AG08395 (cell line): ENCODE measurements at places on chromosomes 7 and 10.
A peak's percentile ranks its signal among the peaks of the same experiment; 100 is the strongest.

GRCh38 chr10:35035606-35036005 lies 54.5 kb downstream of the CUL2 start:
- no peak for DNase-seq

GRCh38 chr7:113013761-113014449 lies 72.7 kb downstream of the GPR85 start:
- DNase-seq, result no peak

GRCh38 chr10:30538086-30538485 lies 91.5 kb downstream of the LYZL2 start:
- DNase-seq, result no peak

DNA sequence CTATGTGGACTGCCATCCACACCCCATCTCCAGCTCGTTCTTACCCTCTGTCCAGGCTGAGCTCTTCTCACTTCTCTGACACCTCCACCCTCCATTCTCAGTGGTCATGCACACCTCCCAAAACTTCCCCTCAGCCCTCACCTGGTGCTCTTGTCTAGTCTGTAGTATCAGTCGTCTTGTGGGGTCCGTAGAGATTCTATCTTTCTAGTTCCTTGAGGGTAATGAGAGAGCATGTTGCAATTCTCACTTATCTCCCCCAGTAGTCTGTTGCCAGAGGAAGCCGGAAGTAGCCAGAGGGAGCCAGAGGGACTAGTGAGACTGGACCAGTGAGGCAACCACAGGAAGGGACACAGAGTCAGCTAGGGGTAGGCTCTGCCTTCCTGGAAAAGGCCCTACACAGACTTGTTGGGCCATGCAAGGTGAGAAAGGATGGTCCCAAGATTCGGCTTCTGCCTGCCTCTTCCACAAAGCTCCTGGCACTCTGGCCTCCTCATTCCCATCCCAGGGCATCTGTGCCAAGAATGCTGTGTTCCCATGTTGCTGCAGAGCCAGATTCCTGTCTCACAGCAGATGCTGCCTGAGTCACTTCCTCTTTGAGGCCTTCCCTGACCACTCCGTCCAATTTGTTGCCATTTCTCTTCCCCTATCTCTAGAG lies 50.6 kb upstream of the DUSP5 start:
- DNase-seq, result peak; percentile 92

DNA sequence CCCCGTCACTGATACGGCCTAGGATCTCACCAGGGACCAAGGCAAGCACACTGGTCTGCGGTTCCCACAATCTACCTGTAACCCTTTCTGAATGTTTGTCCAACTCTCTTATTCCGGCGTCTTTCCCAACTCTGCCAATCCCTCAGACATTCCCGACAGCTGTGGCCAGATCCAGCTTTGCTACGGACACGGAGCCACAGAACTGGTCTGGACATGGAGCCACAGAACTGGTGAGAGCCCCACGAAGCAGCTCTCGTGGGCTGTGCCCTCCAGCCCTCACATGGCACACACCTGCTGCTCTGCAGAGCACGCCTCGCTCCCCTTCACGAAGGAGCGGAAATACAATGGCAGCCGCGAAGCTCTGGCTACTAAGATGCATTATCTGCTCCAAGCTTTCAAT lies 376.8 kb downstream of the DNAJB6 start:
- no peak for DNase-seq

GRCh38 chr10:77801474-77802161 lies 124.9 kb downstream of the DLG5 start:
- DNase-seq, result peak; percentile 63

GRCh38 chr10:34821587-34822585 lies 6.8 kb upstream of the PARD3 start:
- DNase-seq, result no peak

DNA sequence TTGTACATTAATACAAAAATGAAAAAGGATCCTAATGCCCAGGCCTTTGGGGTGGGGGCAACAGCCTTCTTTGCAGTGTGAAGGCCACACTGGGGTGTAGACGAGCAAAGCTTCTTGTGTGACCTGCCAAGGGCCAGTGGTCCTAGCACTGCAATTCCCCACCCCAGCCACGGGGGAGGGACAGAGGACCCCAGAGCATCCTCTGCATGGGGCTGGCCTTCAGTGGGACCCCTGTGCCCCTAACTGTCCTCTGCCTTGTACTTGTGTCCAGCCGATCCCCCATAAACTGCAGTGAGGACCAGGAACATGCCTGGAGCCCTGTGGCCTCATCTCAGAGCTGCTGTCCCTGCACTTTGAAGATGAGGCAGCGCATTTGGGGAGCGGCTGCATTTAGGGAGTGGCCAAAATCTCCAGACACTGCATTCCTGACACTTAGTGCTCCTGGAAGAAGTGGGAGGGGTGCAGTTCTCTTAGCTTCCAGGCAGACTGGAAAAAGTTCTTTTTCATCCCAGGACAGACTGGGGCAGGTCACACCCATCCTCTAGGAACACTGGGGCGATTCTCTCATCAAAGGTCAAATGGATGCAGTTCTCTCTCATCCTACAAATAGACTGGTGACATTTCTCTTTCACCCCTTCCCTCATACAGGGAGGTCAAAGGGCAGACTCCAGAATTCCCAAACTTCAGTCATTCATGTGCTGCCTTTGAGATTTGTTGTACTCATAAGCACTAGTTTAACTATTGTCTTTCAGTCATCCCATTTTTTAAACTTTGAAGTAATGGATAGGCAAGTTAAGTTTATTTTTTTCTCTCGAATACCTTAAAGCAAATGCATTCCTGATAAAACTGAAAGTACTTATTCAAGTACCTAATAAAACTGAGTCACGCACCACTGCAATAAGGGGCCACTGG lies 922 bp upstream of the MYO1G start:
- DNase-seq, result peak; percentile 43

DNA sequence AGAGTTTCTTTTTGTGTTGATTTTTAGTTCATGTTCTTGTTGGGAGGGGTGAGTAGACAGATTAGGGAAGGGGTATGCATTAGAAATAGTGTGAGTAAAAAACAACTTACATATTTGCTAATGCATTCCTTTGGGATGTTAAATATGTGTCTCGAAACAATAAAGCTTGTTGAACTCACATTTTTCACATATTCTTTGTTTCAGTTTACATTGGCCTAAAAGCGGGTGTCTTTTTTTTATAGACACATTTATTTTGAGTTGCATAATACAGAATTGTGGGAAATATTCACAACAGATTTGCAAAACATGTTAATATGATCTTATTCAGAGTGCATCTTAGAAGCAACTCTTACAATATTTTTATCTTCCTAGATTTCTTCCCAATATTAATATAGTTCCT lies 337.5 kb upstream of the CNTNAP2 start:
- DNase-seq, result no peak

DNA sequence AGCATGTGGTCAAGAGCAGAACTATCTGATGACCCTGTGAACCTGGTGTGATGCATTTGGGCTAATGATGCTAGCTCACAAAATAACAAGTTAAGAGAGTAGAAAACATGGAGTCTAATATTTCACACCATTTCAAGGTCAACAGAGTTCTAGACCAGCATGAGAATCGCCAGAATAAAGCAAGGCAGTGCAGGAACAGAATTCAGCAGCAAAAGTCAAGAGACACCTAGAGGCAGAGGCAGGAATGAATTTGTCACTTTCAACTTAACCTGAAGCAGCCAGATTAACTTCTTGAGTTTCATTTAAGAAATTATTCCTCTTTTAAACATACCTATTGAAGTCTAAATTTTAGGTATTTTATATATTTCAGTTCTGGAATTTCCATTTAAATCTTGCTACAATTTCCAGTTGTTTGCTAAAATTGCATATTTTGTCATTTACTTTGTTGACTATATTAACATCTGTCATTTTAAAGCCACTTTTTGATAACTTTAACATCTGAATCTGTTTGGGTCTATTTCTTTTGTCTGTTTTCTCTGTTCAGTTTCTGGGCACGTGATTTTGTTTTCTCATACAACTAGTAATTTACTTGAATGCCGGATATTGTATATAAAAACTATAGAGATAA lies 44.2 kb upstream of the PRSS58 start:
- no peak for DNase-seq

GRCh38 chr10:127978481-127978880 lies 71.6 kb downstream of the PTPRE start:
- no peak for DNase-seq

- DNase-seq, result no peak
These were observed 136.7 kb upstream of the ZNF746 start for GRCh38 chr7:149633976-149634945.

DNA sequence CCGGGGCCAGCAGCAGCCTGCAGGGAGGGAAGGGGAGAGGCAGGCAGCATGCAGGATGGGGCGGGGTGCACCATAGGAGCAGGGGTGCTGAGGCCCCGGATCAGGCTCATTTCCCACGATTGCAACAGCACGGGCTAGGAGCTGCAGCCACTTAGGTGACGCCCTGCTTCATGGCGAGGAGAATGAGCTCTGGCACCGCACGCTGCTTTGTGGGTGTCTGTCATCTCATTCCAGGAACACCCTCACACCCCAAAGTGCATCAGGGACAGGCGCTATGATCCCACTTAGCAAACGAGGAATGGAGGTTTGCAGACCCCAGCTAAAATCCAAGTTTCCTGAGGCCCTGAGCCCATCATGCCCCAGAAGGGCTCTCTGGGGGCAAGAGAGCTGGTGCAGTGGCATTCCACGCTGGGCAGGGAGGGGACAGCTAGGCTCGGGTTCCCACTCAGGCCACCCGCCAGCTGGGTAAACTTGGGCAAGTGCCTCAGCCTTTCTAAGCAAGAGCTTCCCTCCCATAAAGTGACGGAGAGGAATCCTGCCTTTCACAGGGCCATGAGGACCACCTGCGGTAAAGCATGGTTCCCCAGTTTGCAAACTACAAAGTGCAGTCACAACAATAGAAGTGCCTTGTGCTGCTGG lies 9.3 kb downstream of the KCNH2 start:
- peak; percentile 27 for DNase-seq

DNA sequence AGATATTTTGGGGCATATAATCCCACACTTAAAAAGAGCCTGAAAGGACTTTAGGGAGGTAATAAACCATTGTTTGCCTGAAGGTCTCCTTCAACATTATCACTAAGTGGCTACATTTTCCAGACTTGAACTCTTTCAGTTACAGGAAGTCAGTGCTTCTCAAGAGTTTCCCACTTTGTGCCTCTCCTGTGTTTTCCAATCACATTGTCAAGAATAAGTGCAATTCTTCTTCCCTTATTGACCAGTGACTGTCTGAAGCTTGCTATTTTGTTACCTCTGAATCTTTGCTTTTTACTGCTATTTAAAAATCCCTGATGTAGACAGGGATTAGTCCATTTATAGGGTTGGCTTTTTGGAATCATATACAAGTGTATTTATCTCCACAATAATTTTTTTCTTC lies 346.7 kb upstream of the ANKRD30A start:
- DNase-seq, result no peak

DNA sequence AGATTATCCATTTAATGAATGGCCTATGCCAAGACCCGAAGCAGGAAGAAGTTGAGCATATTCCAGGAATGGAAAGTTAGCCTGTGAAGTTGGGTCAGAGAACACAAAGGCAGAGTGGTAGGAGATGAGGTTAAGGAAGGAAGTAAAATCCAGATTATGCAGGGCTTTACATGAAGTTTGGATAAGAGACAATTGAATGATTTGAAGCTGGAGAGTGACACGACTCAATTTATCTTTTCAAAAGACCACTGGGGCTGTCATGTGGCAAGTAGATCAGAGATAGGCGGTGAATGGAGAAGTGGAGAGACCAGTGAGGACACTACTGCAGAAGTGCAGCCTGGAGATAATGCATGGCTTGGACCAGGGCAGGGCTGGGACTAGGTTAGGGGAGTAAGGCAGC lies 7.2 kb upstream of the CNOT4 start:
- no peak for DNase-seq
